C1 segment of cervical spinal cord (tissue), 14 donors: ENCODE measurements at places on chromosomes 11 and 22.

GRCh38 chr22:44685384-44686056 lies 16.5 kb upstream of the PRR5 start:
- no peak for DNase-seq

GRCh38 chr11:69442807-69443137 lies 38.7 kb upstream of the LINC01488 start:
- DNase-seq = no peak

DNA sequence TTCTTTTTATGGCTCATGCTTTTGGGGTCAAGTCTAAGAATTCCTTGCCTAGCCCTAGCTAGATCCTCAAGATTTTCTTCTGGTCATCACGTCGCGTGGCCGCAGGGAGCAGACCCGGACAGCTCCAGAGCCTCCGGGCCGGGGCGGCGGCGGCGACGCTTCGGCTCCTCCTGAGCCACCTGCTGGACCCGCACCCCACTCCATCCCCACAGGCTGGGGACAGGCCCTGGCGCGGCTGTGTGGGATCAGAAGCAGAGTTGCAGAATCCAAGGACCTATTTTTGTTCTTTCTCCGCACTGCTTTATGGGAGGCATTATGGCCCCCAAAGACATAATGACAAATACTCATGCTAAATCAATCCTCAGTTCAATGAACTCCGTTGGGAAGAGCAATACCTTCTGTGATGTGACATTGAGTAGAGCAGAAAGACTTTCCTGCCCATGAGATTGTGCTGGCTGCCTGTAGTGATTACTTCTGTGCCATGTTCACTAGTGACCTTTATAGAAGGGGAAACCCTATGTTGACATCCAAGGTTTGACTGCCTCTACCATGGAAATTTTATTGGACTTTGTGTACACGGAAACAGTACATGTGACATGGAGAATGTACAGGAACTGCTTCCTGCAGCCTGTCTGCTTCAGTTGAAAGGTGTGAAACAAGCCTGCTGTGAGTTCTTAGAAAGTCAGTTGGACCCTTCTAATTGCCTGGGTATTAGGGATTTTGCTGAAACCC lies 12.4 kb upstream of the SCARF2 start:
- DNase-seq = no peak

GRCh38 chr11:116648247-116649174 lies 124.3 kb downstream of the BUD13 start:
- no peak for DNase-seq

GRCh38 chr11:110793556-110793955 lies 81.3 kb upstream of the ARHGAP20 start:
- DNase-seq = no peak

DNA sequence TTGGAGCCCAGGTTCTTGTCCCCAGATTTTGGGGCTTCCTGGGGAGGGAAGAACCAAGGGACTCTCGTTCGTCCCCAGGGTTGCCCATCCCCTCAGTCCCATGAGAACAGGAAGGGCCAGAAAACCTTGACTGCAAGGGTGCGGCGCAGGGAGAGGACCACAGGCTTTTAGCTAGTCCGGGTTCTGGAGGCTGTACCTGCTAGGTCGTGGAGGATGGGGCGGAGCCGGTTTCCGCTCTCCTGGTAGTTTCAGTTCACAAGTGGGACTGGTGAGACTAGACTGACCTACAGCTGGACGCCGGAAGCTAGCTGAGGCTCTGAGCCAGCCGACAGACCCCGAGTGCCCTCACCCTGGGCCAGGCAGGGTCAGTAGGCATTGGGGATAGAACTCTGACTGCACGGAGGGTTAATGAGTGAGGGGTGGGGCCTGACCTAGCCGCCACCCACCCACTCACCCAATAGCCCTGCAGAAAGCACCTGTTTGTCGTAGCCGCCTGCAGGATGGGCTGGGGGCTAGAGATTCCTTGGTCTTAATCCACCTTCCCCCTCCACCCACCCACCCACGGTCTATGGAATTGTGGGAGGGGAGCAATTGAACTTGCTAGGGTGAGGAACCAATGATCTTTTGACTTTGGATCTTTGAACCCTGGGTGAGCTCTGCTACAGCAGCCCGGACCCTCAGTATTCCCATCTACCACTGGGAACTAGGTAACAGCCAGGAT lies 1.5 kb downstream of the MAFF start:
- no peak for DNase-seq

GRCh38 chr11:122267602-122268001 lies 151.6 kb upstream of the BLID start:
- DNase-seq = no peak

DNA sequence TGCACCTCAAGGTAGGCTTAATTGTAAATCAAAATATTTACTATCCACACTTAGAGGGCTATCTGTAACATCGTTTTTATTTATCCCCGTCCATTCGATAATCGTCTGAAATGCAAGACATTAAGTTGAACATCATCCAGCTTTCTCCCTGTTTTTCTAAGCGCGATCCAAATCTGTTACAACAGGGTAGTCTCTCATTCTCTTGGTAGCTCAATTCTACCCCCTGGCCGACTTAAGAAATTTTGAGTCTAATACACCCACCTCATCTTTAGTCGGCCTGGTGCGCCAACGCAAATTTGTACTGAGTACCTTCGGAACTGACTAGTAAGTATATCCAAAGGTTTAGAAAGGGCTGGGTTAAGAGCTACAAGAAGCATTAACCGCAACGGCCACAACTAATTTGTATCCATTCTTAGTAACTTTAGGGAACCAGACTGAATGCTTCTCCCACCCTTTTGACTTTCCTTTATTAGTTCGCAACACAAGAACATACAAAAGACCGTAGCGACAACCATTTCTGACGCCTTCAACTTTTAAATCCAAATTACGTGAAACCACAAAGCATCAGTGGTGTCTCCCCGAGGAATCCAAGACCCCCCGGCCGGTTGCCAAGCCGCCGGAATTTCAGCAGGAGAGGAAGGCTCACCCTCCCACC lies 1.0 kb upstream of the ZNF143 start:
- DNase-seq = no peak

DNA sequence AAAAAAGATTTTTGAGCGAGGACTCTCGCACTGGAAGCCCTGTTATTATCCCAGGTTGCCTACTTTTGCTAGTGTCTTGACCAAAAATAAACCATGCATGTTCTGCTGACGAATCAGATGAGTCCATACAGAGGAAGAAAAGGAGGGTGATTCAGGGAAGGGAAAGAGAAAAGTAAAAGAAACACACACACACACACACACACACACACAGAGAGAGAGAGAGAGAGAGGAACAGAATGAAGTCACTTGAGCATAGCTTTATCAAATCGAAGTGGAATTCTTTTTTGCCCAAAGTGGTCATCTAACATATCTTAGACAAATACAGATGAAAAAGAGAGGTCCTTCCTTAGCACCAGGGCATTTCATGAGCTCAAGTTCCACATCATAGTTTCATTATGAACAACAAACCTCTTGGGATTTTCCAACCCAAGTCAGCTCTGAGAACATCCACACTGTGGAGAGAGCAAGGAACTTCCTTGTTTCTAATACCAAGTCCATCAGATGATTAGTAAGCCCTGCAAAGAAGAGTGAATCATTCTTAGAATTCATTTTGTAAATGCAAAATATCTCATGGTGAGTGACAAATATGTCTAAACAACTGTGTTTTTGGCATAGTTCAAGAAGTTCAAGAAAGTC lies 7.7 kb upstream of the MMP12 start:
- DNase-seq = no peak
